ENCODE measurements at places on chromosomes 4 and X.

GRCh38 chr4:88137112-88137511 lies 21.3 kb downstream of the ABCG2 start:
- DNase-seq: no peak

DNA sequence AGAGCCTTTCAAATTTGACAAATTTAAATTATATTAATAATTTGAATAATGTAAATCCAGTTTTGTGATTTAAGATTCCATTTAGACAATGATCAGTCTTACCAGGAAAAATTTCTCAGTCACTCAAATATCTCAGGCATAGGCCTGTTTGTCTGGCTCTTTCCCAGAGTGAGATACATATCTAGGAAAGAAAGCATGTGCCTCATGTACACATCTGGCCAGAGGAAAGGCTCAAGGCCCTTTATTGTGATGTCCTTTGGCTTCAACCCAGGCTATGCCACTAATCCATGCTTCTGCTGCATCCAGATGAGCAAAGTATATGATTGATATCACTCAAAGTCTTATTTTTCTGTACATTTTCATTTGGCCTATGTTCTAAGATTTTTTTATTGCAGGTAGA lies 473.3 kb upstream of the ADGRL3 start:
- no peak for DNase-seq

DNA sequence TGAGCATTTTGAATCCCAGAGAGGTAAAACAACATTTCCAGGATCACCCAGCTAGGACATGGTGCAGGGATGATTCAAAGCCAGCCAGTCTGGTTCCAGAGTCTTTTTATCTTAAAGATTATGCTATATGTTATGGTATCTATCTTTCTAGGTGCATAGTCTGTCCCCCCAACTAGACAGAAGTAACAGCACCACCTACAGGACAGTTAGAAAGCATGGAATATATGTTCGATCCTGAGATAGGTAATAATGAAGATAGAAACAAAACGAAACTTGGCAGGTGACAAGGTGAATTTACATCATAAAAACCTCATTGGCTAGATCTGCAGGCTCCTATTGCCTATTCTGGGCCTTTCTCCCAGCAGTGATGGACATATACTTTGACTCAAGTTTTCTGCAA lies 723.2 kb downstream of the SMARCA1 start:
- no peak for DNase-seq

DNA sequence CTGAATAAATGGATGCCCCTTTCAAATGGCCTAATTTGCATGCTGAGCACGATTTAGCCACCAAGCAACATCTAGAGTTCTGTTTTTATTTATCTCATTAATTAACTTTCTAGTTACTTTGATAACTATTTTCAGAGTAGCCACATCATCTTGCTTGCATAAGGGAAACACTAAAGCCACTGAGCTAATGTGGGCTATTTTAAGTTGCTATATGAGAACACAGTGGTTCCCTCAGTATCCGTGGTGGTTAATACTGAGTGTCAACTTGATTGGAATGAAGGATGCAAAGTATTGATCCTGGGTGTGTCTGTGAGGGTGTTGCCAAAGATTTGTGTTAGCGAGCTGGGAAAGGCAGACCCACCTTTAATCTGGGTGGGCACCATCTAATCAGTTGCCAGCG lies 25.4 kb upstream of the HPSE start:
- no peak for DNase-seq

GRCh38 chrX:75603833-75604232 lies 81.0 kb upstream of the ZDHHC15 start:
- DNase-seq: no peak

GRCh38 chr4:36235306-36235705 lies 9.0 kb downstream of the ARAP2 start:
- no peak for DNase-seq

DNA sequence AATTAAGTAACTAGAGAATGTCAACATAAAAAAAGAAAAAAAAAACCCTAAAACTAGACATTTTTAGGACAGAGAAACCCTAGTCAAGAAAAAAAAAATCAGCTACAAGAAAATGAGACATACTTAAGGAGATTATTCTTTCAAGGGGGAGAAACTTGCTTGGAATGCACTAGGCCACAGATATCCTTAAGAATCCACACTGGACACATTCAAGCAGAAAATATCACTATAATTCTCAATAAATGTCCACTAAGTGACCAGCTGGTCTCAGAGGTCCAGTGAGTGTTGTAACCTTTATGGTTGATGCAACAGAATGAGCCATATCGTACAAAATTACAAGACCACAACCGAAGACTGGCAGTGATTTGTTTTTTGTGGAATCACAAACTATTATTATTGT lies 15.6 kb upstream of the IBSP start:
- DNase-seq: no peak

DNA sequence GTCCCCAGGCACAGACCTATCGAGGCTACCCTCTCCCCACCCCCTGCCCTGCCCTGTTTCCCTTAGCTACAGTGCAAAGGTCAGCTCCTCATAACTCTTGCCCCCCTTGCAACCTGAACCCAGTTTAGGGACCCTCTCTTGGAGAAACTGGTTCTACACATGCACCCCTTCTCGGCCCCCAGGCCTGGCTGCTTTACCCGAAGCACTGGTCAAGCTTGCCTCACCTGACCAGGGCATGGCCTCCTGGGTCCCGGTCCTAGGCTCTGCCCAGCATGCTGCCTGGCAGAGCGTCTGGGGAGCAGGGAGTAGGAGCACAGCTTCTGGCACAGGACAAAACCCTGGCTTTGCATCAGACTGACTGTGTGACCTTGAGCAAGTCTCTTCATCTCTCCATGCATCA lies 28.0 kb downstream of the ZNF185 start:
- DNase-seq: no peak

- DNase-seq: no peak
These were observed 129.7 kb downstream of the RAPGEF2 start for GRCh38 chr4:159232465-159233106.

DNA sequence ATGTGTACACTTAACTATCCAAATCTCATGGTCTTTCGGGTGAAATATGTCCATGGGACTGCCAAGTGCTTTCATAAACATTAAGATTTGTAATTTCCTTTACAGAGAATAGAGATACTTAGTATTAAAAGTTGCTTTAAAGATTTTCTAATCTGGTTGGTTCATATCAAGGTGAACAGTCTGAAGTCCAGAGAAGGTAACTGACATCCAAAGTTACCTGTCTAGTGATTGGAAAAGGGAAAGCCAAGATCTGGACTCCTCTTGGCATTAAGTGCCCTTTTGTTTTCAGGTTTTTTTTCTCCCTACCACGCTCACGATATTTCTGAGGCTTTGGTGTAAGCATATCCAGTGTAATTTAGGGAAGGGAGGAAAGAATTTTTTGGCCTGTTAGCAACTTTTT lies 5.0 kb downstream of the SMAD1 start:
- no peak for DNase-seq

GRCh38 chr4:55407764-55408163 lies 12.0 kb downstream of the TMEM165 start:
- no peak for DNase-seq

DNA sequence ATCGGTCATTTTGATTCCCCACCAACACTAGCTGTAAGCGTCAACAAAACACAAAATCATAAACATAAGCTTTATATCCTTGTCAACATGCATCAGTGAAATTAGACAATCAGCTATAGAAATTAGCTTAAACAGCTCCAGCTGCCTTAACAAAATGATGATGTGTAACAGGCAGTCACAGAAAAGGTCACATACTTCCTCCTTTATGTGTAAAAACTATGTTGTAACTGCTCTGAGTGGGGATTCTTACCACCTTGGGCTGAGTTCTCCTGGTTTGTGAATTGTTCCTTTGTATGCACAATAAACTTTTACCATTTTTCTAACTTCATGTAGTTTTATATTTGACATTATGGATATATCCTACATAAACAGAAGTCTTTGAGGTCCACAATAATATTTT lies 73.9 kb upstream of the MAP9 start:
- DNase-seq: no peak

- DNase-seq: no peak
These were observed 192.0 kb downstream of the SMIM20 start for GRCh38 chr4:26105815-26106699.

- DNase-seq: no peak
These were observed 173.7 kb downstream of the AREG start for GRCh38 chr4:74618659-74619058.

GRCh38 chr4:71550220-71551165 lies 211.7 kb downstream of the SLC4A4 start:
- DNase-seq: no peak

GRCh38 chr4:145557720-145558119 lies 61.5 kb upstream of the MMAA start:
- no peak for DNase-seq

GRCh38 chrX:149845385-149845784 lies 35.6 kb upstream of the MAGEA8 start:
- DNase-seq: no peak

DNA sequence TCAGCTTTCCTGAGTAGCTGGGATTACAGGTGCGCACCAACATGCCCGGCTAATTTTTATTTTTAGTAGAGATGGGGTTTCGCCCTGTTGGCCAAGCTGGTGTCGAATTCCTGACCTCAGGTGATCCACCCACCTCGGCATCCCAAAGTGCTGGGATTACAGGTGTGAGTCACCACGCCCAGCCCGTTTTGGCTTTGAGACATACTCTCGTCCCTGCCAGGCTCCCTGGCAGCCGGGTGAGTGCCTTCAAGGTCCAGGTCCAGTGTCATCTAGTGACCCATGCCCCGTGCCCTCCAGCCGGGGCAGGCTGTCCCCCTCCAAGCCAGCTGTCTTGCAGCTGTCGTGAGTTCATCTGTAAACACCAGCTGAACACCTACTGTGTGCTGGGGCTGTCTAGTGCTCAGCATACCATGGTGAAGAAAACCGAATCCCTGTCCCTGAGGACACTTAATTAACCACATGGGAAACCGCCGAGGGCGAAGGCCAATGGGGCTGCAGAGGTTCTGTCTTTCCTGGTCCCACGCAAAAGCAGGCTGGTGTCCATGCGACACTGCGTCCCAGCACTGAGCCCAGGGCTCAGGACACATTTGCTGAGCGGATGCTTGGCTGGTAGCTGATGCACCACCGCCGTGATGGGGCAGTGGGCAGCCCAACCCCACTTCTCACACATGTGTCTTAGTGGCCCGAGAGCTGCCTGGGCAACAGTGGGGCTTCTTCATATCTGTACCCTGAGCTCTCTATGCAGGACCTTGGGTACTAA lies 21.9 kb downstream of the NSG1 start:
- DNase-seq: no peak

GRCh38 chr4:153205757-153206156 lies 1.5 kb downstream of the TRIM2 start:
- no peak for DNase-seq

- no peak for DNase-seq
These were observed 321.0 kb downstream of the IL15 start for GRCh38 chr4:141957416-141957815.

DNA sequence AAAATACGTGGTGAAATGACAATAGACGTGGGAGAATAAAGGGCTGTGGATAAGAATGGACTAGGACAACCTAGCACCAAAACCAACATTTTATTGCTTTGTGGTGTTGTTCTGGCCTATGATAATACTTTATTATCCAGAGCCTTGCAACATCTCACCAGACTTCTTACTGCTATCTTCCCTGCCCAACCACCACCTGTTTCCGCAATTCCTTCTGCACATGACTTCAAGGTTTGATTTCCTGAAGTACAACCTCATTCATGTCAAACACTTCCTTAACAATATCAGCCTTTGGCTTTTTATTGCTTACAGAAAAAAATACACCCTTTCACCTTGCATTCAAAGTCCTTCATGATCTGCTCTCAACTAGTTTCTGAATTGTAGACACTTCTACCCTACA lies 84.8 kb downstream of the RTL3 start:
- no peak for DNase-seq

DNA sequence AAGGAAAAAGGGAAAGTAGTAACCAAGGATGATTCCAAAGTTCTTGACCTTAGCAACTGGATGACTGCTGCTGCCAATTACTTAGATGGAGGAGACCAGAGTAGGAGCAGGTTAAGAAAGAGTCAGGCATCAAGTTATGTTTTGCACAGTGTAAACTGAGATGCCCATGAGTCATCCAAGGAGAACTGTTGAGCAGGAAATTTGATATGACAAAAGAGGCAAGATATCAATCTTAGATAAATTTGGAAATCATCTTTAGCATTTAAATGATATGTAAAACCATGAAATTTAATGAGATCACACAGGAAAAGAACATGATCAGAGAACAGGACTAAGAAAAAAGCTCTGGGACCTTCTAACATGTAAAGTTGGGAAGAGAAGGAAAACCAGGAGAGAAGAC lies 361.3 kb downstream of the OPHN1 start:
- no peak for DNase-seq

DNA sequence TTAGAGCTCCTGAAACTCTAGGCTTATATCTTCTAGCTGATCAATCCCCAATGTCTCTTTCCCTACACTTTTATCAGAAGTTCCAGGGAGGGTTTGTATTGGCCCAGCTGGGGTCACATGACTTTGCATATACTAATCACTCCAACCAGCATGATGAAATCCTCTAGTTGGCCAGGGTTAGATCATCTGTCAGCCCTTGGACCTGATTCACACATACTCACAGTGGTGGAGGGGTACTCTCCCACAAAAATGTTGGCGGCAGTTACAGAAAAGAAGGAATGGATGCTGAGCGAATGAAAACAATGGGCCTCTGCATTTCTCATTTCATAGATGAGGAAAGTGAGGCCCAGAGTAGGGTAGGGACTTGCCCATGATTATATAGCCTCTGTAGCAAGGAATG lies 151.1 kb downstream of the PJA1 start:
- DNase-seq: no peak

- DNase-seq: no peak
These were observed 857 bp downstream of the SCML1 start for GRCh38 chrX:17737986-17738713.

DNA sequence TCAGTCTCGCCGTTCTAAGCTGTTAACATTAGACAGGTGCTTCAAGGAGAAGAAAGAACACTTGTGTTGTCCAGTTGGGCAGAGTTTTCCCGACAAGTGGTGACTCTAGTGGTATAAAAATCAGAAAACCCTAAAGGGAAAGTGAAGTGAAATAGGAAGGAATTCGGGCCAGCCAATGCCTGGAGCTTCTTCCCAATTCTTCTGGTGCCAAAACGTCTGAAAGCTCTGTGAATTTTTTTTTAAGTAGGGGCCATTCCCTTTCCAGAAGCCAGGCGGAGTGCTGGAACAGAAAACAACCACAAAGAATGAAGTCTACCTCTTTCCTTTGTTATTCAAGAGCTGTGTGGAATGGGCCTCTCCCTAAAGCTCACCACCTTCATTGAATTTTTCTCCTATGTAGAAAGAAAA lies 43.1 kb upstream of the PPARGC1A start:
- no peak for DNase-seq

DNA sequence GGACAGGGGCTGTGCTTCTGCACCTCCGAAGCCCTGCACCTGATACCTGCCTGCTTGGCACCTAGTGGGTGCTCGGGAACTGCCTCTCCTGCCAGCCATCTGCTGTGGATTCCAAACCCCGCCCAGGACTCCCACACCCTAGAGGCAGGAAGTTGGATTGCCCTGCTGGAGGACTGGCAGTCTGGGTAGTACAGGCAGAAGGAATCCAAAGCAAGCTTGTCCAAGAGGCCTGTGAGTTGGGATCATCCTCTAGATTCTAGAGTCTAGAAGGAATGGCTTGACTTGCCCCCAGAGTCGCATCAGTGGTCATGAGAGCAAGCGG lies 64.6 kb upstream of the MTM1 start:
- no peak for DNase-seq

GRCh38 chrX:16771483-16772398 lies 14.5 kb upstream of the TXLNG start:
- DNase-seq: no peak
